Activated CD4-positive, CD25-positive, alpha-beta regulatory T cell treated with anti-CD3 and anti-CD28 coated beads, Interleukin-2, amount 50 U/mL, for 72 hours (primary cell): ENCODE measurements at places on chromosomes 5 and 9.
A peak's percentile ranks its signal among the peaks of the same experiment; 100 is the strongest.

DNA sequence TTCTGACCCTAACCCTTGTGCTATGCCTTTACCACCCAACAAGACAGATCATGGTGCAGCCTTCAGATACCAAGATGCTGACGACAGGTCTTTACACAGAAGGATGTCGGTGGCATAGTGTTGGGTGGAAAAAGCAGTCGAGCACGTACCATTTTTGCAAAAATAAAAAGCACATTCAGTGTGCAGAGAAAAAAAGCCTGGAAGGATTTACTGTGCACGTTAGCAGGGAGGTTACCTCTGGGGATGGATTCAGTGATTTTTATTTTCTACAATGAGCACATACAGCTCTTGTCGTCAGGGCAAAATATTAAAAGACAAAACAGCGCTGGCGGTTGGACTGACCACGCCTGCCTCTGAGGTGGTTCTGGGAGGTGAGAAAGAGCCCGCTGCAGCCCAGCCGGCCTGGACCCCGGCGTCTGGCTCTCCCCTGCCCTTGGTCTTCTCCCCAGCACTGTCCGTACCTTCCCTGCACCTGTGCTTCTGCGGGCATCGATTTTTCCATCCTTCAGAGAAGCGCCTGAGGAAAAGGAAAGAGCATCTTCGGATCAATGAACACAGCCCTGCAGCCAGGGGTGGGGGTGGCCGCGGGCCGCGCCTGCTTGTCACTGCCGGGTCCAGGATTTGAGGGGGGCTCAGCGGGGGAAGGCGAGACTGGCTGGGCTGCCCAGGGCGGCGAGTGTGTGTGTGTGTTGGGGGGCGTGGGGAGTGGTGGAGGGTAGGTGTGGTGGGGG is 200.0 kb upstream of the IER5L start:
- DNase-seq: no peak

GRCh38 chr9:115042781-115043509 is 75.0 kb downstream of the TNC start:
- no peak for DNase-seq

GRCh38 chr5:103461243-103461642 is 101.3 kb downstream of the NUDT12 start:
- DNase-seq: no peak

DNA sequence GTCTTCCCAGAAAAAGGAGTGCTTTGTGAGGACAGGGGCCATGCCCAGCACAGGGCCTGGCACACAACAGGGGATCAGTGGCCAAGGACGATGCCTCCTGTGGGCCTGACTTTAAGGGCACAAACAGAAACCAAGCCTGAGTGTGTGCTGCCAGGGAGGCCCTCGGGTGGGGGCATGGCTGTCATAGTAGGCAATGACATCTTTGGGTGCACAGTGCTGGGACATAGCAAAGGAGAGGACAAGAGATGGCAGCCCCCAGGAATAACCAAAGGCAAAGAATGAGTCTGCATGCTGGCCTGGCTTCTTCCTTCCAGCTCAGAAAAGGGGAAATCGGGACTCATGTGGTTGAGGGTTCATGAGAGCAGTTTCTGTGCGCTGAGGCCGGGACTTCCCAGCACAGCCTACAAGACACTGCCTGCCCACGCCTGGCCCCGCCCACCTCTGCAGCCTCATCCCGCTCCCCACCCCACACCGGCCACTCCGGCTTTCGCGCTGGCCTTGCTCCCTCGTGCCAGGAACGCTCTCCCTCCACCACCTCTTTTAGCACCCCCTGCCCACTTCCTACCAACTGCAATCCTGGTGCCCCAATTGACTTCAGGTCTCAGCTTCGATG is 13.8 kb upstream of the LHX2 start:
- DNase-seq: peak; percentile 39

GRCh38 chr5:1865948-1866347 is 16.8 kb downstream of the IRX4 start:
- no peak for DNase-seq

DNA sequence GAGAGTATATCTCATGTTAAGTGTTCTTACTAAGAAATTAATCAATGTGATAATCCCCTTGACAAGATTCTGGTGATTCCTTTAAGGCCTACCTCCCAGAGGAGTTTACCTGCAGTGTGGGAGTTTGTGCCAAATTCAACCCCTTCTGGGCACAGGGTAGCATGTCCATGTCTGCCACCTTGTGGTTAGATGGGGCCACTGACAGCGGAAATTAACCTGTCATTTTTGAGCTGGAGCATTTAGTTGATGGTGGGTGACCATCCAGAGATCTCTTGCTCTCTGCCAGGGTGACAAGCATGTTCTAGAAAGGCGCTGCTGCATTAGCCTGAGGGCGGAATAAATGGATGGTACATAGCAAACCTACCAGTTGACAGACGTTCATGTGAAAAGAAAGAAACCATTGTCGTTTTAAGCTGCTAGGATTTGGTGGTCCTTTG is 132.2 kb downstream of the FBXO4 start:
- DNase-seq: peak; percentile 49
